ENCODE measurements at places on chromosomes 2 and 18.

GRCh38 chr2:195252018-195252417 is 405.0 kb upstream of the SLC39A10 start:
- H3K27ac ChIP-seq = no peak overlapping the region
- no peaks in the 10 kb centered on the region for H3K4me1 ChIP-seq
- no peaks in the 10 kb centered on the region for H3K27me3 ChIP-seq
- peak; percentile 70 for DNase-seq
- H3K4me3 ChIP-seq = no peak overlapping the region

DNA sequence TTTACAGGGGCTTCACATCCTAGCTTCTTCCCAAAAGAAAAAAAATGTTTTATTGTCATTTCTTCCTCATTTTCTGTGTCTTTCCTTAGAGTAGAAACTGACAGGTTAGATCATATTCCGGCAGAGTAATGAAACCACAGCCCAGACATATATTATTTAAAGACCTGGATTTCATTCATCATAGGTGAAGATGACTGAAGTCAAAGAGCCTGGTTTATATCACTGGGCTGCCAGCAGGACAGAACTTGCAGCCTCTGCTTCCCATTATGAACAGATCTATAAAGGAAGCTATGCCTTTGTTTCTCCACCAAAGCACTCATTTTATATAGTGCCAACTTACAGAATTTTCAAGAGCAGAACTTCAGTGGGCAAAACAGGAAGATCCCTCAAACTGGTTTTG is 137.9 kb downstream of the METTL4 start:
- H3K4me3 ChIP-seq = no peak overlapping the region
- peaks cover 11% of the 10 kb centered on the region for H3K27me3 ChIP-seq
- no peaks in the 10 kb centered on the region for H3K4me1 ChIP-seq
- no peaks in the 10 kb centered on the region for H3K36me3 ChIP-seq

GRCh38 chr2:88696611-88697010 is 5.1 kb downstream of the RPIA start:
- no peak for DNase-seq
- peaks cover 5% of the 10 kb centered on the region for H3K36me3 ChIP-seq
- H3K27ac ChIP-seq = no peak overlapping the region
- H3K4me3 ChIP-seq = no peak overlapping the region

GRCh38 chr2:6973895-6974545 is 56.8 kb downstream of the RNF144A start:
- no peak for DNase-seq
- H3K27ac ChIP-seq = no peak overlapping the region
- no peaks in the 10 kb centered on the region for H3K36me3 ChIP-seq
- no peaks in the 10 kb centered on the region for H3K4me1 ChIP-seq

DNA sequence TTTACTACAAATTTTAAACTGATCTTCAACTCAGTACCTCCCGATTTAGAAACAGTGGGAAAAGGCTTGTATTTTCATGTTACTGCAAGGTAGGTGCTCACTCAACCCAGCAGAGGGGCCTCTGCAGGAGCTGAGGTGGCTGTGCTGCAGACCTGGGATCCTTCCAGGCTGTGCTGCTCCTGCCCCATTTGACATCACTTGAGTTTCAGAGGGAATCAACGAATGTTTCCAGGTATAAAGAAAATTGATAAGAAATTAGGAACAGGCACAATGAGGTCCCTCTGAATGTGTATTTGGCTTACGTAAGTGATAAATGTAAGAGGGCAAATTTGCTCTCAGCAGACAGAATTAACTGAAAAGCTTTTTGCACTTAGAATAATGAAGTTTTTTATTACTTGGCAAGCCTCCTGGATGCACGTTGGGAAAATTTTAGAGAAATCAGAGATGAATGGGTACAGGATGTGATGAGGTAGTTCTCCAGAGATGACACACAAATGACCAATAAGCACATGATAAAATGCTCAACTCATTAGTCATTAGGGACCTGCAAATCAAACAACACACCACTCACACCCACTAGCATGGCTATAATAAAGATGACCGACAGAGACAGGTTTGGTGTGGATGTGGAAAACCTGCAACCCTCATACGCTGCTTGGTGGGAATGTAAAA is 114.0 kb downstream of the NOL10 start:
- no peak overlapping the region for H3K27ac ChIP-seq
- DNase-seq = no peak
- no peaks in the 10 kb centered on the region for H3K4me1 ChIP-seq
- no peaks in the 10 kb centered on the region for H3K27me3 ChIP-seq

DNA sequence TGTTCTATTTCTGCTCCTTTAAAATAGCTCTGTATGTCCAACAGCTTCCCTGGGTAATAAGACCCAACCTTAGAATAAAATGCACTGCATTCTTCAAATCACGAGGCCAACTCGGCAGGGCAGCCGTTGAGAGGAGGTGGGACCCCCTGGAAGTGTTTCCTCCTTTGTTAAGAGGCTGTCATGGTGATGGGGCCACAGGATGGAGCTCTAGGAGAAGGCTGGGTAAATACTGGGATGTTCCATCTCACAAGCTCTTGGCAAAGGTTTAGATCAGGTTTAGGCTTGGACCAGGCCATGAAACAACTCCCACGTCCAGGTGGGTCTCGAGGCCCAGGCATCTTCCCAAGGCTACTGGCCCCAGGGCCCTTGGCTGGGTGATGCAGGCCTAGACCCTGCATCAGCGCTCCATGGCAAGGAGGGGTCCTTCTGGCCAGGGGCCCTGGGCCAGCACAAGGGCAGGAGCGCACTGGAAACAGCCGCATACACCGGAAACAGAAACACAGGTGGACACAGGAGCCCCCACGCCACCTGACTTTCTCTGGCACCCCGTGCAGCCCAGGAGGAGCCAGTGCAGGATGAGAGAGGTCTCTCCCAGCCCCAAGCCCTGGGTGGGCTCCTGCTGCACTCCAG is 38.8 kb upstream of the OTOS start:
- H3K27me3 ChIP-seq = peaks cover 33% of the 10 kb centered on the region
- no peak for DNase-seq
- H3K4me3 ChIP-seq = no peak overlapping the region
- H3K36me3 ChIP-seq = no peaks in the 10 kb centered on the region

DNA sequence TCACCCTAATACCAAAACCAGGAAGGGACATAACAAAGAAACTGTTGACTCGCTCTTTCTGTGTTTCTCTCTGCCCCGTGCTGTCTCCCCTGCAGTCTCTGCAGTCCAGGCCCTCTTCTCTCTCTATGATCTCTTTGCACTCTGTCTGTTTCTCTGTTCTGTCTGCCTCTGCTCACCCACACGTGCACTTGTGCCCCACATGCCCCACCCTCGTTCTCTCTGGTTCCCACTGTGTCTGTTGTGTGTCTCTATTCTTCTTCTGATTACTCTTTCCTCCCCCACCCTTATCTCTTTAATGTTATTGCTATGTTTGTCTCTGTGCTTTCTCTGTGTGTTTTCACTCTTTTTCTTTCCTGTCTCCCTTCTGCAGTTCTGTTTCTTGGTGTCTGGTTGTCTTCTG is 54.0 kb downstream of the NAT8 start:
- H3K27me3 ChIP-seq = no peaks in the 10 kb centered on the region
- H3K4me1 ChIP-seq = peaks cover 3% of the 10 kb centered on the region
- peak overlapping the region; percentile 28 for H3K27ac ChIP-seq
- no peak overlapping the region for H3K4me3 ChIP-seq
- H3K36me3 ChIP-seq = no peaks in the 10 kb centered on the region

- no peaks in the 10 kb centered on the region for H3K27me3 ChIP-seq
- H3K27ac ChIP-seq = no peak overlapping the region
- no peaks in the 10 kb centered on the region for H3K4me1 ChIP-seq
- H3K36me3 ChIP-seq = no peaks in the 10 kb centered on the region
Measured at GRCh38 chr2:113965644-113966043, 75.8 kb downstream of the ACTR3 start.

- DNase-seq = no peak
- no peaks in the 10 kb centered on the region for H3K4me1 ChIP-seq
- H3K27ac ChIP-seq = no peak overlapping the region
- no peaks in the 10 kb centered on the region for H3K27me3 ChIP-seq
Measured at GRCh38 chr18:12751891-12752290, 49.0 kb downstream of the PSMG2 start.

GRCh38 chr2:213065583-213066442 is 85.6 kb downstream of the IKZF2 start:
- no peak overlapping the region for H3K27ac ChIP-seq
- no peaks in the 10 kb centered on the region for H3K36me3 ChIP-seq
- no peaks in the 10 kb centered on the region for H3K27me3 ChIP-seq
- DNase-seq = peak; percentile 54

DNA sequence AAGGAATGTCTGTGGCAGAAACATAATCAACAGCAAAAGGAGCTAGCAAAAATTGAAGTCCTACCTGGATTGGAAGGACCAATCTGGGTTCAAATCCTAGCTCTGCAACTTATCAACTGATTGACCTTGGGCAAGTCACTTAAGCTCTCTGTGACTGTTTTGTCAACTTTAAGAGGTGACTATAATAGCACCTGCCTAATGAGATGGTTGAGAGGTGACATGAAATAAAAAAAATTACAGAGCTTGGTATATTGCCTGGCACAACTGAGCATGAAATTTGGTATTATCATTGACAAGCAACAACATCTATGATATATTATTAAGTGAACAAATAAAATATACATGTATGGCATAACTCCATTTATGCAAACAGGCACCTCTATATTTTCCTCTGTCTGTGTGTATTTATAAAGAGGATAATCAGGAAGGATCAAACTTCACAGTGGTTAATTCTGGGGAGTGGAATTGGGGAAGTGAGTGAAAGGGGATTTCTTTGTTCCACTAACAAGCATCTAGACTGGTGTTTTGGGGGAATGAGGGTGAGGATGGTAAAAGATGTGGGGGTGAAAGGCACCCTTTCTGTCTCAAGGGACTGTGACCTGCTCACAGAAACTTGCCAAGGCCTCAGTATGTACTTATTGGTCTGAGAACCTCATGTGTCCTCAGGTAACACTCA is 132.8 kb upstream of the SERTAD2 start:
- H3K27ac ChIP-seq = no peak overlapping the region
- no peaks in the 10 kb centered on the region for H3K4me1 ChIP-seq
- H3K4me3 ChIP-seq = no peak overlapping the region
- no peaks in the 10 kb centered on the region for H3K27me3 ChIP-seq
- no peaks in the 10 kb centered on the region for H3K36me3 ChIP-seq

- H3K27me3 ChIP-seq = no peaks in the 10 kb centered on the region
- peak overlapping the region; percentile 72 for H3K4me3 ChIP-seq
- no peak overlapping the region for H3K27ac ChIP-seq
- H3K4me1 ChIP-seq = peaks cover 26% of the 10 kb centered on the region
Measured at GRCh38 chr2:9002313-9002636, 1.2 kb downstream of the MBOAT2 start.

GRCh38 chr2:218631837-218632236 is 24.1 kb downstream of the PLCD4 start:
- DNase-seq = peak; percentile 38
- no peak overlapping the region for H3K4me3 ChIP-seq
- no peak overlapping the region for H3K27ac ChIP-seq
- H3K27me3 ChIP-seq = no peaks in the 10 kb centered on the region
- peaks cover 14% of the 10 kb centered on the region for H3K36me3 ChIP-seq

GRCh38 chr2:205882806-205883425 is 200.6 kb downstream of the NRP2 start:
- H3K27ac ChIP-seq = no peak overlapping the region
- no peak for DNase-seq
- H3K4me3 ChIP-seq = no peak overlapping the region
- H3K4me1 ChIP-seq = no peaks in the 10 kb centered on the region
- no peaks in the 10 kb centered on the region for H3K27me3 ChIP-seq

DNA sequence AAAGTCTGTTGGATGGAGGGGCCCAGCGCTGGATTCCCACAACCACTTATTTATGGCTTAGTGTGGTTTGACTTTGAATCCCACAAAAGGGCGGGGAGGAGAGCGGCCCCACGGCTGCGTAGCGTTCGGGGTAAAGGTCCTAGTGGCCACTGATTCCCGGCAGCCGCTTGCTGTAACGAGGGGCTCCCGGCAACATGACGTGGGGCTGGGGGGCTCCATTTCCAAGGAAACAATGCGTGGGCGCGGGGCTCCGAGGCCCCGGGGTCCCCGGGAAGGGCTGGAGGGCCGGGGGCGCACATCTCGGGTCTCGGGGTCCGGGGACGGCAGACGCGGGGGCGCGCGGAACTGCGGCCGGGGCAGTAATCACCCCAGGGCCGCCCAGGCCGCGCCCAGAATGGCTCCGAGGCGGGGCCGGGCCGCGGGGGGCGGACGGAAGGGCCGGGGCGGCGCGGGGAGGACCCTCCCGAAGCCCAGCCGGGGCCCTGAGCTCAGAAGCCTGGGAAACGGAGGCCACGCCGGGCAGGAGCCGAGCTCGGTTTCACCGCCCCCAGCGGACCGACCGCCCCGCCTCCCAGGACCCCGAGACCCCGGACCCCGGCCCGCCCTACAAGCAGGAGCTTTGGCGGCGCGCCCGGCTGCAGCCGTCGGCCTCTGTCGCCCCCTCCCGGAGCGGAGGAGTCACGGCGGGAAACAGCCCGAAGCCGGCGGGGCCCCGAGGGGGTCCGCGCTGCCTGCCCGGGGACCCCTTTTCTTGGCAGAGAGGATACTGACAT is 11.9 kb upstream of the MLPH start:
- DNase-seq = peak; percentile 80
- peaks cover 42% of the 10 kb centered on the region for H3K27me3 ChIP-seq
- H3K4me1 ChIP-seq = peaks cover 6% of the 10 kb centered on the region

DNA sequence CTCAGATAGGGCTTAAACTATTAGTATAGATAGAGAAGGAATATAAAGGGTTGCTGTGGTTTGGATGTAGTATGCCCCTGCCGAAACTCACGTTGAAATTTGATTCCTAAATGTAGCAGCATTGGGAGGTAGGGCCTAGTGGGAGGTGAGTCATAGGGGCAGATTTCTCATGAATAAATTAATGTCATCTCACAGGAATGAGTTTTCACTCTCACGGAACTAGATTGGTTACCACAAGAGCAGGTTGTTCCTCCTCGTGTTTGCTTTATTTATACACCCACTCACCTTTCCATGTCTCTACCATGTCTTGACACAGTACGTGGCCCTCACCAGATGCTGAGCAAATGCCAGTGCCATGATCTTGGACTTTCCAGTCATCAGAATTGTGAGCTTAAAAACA is 218.2 kb downstream of the RBM43 start:
- H3K4me1 ChIP-seq = no peaks in the 10 kb centered on the region
- H3K4me3 ChIP-seq = no peak overlapping the region
- H3K27me3 ChIP-seq = no peaks in the 10 kb centered on the region
- no peak overlapping the region for H3K27ac ChIP-seq

- H3K27ac ChIP-seq = no peak overlapping the region
- H3K36me3 ChIP-seq = no peaks in the 10 kb centered on the region
- no peaks in the 10 kb centered on the region for H3K27me3 ChIP-seq
Measured at GRCh38 chr2:5587766-5588165, 104.4 kb upstream of the SOX11 start.

DNA sequence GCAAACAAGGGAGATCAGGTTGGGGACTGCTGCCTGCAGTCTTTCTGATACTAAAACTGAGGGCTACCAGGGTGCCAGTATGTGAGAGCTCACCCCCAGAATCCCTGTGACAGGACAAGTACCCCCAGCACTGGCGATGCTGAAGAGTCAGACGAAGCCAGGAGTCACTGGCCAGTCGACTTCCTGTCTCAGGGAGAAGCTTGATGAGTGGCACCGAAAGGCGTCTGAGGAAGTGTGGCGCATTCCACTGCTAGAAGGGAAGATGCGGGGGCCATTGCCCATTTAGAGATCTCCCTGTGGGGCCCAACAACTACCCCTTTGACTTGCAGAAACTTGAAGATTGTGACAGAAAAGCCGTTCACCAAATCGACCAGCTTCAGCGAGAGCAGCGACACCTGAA is 22.0 kb downstream of the MXD1 start:
- no peak for DNase-seq
- H3K36me3 ChIP-seq = no peaks in the 10 kb centered on the region
- no peaks in the 10 kb centered on the region for H3K27me3 ChIP-seq

- H3K27me3 ChIP-seq = peaks cover 7% of the 10 kb centered on the region
- peaks cover 4% of the 10 kb centered on the region for H3K4me1 ChIP-seq
- no peak for DNase-seq
- H3K4me3 ChIP-seq = no peak overlapping the region
Measured at GRCh38 chr18:45749918-45750689, 26.1 kb downstream of the SLC14A1 start.

Data from A673 (cell line).